ENCODE measurements at places on chromosomes 12 and 14.

DNA sequence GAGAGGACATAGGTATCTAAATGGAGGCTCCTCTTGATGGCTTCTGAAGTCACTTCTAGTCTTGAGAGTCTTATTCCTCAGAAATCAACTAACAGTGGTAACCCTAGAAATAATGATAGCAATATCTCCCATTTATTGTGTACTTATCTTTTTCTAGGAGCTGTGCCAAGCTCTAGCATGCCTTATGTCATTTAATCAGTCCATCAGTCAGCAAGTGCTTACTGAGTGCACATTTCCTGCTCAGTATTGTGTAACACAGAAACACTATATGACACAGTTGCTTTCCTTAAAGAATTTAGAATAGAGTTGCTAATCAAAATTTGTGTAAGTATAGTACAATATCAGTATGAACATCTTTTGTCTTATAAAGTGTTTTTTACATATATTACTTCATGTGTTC lies 36.6 kb downstream of the KRT76 start:
- DNase-seq = no peak

DNA sequence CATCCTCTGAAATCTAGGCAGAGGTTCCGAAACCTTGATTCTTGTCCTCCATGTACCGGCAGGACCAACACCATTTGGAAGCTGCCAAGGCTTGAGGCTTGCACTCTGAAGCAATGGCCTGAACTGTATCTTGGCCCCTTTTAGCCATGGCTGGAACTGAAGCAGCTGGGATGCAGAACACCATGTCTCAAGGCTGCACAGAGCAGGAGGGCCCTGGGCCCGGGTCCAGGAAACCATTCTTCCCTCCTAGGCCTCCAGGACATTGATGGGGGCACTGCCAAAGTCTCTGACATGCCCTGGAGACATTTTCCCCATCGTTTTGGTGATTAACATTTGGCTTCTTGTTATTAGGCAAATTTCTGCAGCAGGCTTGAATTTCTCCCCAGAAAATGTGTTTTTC lies 198.7 kb downstream of the EFCAB11 start:
- DNase-seq = no peak

GRCh38 chr14:89378119-89378518 lies 38.9 kb downstream of the FOXN3 start:
- no peak for DNase-seq

GRCh38 chr14:93892505-93892839 lies 34.7 kb upstream of the FAM181A start:
- DNase-seq = no peak

GRCh38 chr14:94408546-94409095 lies 20.2 kb upstream of the SERPINA1 start:
- DNase-seq = no peak

GRCh38 chr14:95330591-95331370 lies 11.1 kb upstream of the CLMN start:
- no peak for DNase-seq
